ENCODE measurements at places on chromosomes 11 and 22.

DNA sequence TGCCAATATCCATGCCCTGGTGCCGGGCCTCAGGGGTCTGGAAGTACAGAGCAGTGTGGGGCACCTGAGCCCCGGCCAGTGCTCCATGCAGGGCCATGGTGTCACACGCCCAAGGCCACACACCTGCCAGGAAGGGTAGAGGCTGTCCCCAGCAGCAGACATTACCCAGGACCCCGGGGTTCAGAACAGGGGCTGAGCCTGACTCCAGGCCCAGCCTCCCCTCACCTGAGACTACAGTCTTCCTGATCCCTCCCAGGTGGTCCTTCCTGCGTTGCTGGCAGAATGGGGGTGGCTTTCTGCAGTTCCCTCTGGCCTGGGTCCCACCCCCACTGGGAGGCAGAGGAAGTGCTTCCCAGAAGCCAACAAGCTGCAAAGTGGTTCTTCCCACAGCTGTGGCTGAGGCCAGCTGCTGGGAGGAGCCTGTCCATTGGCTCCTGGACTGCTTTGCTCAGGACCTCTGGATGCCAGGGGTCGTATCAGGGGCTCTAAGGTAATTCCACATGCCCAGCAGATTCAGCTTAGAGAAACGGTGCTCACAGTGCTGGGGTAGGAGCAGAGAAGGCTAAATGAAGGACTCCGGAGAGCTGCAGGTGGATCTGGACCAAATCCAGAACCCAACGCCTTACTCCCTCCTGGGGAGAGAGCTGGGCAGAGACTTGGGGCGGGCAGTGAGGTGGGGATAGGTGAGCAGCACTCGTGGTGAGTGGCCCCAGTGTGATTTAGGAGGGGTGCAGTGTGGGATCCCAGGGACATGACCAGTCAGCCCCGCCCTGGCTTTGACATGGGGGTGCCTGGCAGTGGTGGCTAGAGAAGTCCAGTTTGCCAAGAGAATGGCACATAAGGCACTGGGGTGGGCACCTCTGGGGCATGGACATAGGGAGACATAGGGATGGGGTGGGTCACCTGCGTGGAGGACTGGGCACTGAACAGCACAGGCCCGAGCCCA lies 12.6 kb downstream of the TCIRG1 start:
- DNase-seq = no peak

GRCh38 chr11:2870969-2871680 lies 14.4 kb downstream of the CDKN1C start:
- DNase-seq = no peak

DNA sequence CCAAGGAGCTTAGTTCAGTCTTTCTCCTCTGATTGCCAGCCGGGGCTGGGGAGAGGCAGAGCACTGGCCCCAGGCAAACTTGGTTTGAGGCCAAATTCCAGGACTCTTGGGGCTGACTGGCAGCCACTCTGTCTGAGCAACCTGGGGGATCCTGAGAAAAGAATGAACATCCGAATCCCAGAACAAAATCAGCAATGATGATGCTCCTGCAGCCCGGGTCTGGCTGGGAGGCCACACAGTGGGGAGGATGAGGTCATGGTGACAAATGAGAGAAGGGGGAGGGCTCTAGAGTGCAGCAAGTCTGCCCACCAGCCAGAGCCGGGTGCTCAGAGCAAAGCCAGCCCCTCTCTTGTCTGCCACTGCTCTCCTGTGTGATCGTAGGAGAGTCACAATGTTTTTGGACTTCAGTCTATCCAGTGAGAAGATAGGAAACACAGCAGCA lies 71.8 kb upstream of the PAX6 start:
- DNase-seq = no peak

GRCh38 chr11:30760345-30760744 lies 174.2 kb upstream of the MPPED2 start:
- DNase-seq = no peak

DNA sequence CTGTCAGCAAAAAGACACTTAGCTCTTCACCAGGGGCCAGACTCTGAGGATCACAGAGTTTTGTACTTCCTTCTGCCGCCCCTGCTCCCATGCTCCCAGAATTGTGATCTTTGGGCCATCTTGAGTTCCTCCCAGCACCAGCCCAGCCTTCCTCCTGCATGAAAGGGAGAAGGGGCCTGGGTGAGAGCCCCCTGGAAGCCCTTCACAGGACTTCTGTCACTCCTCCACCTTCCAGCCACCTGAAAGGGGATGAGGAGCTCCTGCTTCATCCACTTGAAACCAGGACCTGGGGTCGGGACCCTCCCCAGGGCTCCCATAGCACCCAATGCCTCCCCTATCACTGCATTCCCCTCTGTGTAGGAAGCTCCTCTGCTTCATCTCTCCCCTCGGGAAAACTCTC lies 174.2 kb downstream of the BUD13 start:
- DNase-seq = no peak

GRCh38 chr22:37796079-37796478 lies 11.7 kb upstream of the GCAT start:
- no peak for DNase-seq
